ENCODE measurements at places on chromosomes 7 and 10. TPM values are rescaled to one million over a fixed set of nuclear protein-coding genes. Genes with fewer than 3 reads are reported as not detected.

The ZNF32 gene
- 19.4 TPM for total RNA-seq

The UCMA gene
- not detected for total RNA-seq

The CYP3A4 gene
- not detected for total RNA-seq

The NUTM2E gene
- total RNA-seq = not detected

The HOGA1 gene
- 1.4 TPM for total RNA-seq

The UNCX gene
- total RNA-seq = not detected

The COBL gene
- not detected for total RNA-seq

The SLC29A4 gene
- total RNA-seq = 6.5 TPM

The RET gene
- 0.23 TPM for total RNA-seq

The TYW1B gene
- total RNA-seq = 1.5 TPM

The ZNF438 gene
- 3.1 TPM for total RNA-seq

The SPDYE2B gene
- total RNA-seq = not detected

The HOXA4 gene
- total RNA-seq = 2.0 TPM

The CXCL12 gene
- total RNA-seq = 101 TPM

The SLC13A4 gene
- 0.30 TPM for total RNA-seq

The TSPAN15 gene
- total RNA-seq = 1.7 TPM

The CCDC172 gene
- total RNA-seq = not detected

The SPDYE3 gene
- total RNA-seq = not detected

The TMEM270 gene
- not detected for total RNA-seq

The PHTF2 gene
- 41.4 TPM for total RNA-seq

The FBXO24 gene
- 0.13 TPM for total RNA-seq

The ZNF727 gene
- total RNA-seq = 0.10 TPM

The OAT gene
- 173 TPM for total RNA-seq

The ANKRD30A gene
- total RNA-seq = not detected

The NAT16 gene
- not detected for total RNA-seq

The OR2A12 gene
- total RNA-seq = not detected

The PRLHR gene
- total RNA-seq = not detected

The TSPAN33 gene
- total RNA-seq = 0.53 TPM

The ASIC3 gene
- 0.26 TPM for total RNA-seq

The CTAGE8 gene
- total RNA-seq = not detected

The MKI67 gene
- 7.4 TPM for total RNA-seq

The NRG3 gene
- total RNA-seq = not detected

The PTEN gene
- 127 TPM for total RNA-seq

The CCDC201 gene
- total RNA-seq = 0.03 TPM

The NUP42 gene
- total RNA-seq = 28.7 TPM

The AZGP1 gene
- total RNA-seq = not detected

The NEUROD6 gene
- total RNA-seq = not detected

The UPK3B gene
- 0.46 TPM for total RNA-seq

The SND1 gene
- 212 TPM for total RNA-seq

The SNX10 gene
- total RNA-seq = not detected

The ANKRD22 gene
- not detected for total RNA-seq

The LIPM gene
- total RNA-seq = 0.13 TPM

The FFAR4 gene
- not detected for total RNA-seq

The HOXA5 gene
- 1.2 TPM for total RNA-seq

The ANKRD1 gene
- total RNA-seq = 24.2 TPM

The SLC26A5 gene
- total RNA-seq = not detected

Measured in smooth muscle cell of the pulmonary artery (primary cell).